Activated CD8-positive, alpha-beta memory T cell treated with anti-CD3 and anti-CD28 coated beads for 1 hour (primary cell): ENCODE measurements at places on chromosomes 2 and 18.

DNA sequence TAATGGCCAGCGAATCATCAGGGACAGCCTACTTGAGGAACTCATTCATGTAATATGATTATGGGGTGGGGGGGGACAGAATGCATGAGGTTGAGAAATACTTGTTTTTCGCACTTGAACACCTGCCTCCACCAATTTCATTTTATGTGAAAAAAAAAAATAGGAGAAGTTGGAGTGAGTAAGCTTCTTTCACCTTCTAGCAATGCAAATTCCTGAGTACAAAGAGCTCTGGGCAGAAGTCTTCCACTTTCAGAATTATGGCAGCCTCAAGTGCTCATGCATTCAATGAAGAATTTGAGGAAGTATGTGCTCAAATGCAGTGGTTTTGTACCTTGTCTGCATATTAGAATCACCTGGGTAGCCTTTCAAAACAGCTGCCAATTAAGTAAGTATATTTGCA, 40.1 kb upstream of the GPD2 start:
- no peak for DNase-seq

GRCh38 chr2:68913359-68913758, 39.3 kb downstream of the GKN2 start:
- no peak for DNase-seq

DNA sequence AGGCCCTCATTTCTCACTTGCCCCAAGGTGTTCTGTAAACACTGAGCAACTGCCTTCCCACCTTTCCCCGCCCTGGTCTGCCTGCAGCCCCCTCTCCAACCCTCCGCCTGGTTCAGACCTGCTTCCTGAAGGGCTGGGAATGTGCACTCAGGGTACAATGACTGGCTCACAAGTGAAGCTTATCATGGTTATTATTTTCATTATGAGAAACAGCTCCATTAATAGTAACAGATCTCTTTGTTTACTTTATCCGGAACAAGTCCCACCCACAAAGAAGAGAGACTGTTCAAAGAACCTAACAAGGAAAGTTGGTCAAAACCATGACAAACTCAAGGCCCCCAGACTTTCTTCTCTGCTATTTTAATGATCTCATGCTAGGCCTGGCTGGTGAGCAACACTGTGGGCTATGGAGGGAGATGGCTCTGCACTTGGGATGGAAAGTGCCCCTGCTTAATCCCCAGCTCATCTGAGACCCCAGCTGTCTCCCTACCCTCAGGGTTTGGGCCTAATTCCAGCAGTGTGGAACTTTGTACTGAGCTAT, 36.7 kb downstream of the ARHGAP25 start:
- DNase-seq, result no peak

DNA sequence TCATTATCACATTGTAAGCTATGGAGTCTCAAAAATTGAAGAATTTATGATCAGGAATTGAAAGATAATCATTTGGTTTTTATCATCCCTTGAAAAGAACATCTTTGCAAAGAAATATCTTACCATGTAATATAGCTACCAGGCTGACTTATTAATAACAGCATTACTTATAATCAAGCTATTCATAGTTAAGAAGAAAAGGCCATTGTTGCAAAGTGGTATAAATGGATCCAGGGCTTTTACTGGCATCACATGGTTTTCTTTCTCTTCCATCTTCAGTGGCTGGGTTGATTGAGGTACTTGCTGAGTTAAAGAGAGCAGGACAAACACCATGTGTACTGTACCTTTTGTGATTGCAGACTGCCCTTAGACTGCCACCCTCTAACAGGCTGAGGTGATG, 39.6 kb downstream of the MFSD6 start:
- DNase-seq, result no peak

DNA sequence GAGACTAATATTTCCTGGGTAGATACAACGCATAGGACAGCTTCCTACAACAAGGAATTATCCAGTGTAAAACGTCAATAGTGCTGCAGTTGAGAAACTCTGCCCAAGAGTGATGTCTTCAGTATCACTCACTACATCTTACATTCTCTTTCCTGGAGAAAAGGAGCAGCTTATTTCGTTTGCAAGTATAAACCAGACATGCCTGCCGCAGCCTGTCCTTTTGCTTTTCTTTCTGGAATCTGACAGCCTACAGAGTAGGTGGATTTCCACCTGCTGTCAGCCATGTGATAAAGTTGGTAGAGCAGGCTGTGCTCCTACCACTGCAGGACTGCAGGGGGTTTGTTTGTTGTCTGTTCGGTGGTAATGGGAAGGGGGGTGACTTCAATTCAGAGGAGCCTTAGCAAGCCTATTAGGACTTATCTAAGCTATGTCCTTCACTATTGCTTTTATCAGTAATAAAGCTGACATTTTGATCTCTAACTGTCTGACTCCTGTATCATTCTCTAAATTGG, 439.1 kb downstream of the GRB14 start:
- DNase-seq, result no peak

DNA sequence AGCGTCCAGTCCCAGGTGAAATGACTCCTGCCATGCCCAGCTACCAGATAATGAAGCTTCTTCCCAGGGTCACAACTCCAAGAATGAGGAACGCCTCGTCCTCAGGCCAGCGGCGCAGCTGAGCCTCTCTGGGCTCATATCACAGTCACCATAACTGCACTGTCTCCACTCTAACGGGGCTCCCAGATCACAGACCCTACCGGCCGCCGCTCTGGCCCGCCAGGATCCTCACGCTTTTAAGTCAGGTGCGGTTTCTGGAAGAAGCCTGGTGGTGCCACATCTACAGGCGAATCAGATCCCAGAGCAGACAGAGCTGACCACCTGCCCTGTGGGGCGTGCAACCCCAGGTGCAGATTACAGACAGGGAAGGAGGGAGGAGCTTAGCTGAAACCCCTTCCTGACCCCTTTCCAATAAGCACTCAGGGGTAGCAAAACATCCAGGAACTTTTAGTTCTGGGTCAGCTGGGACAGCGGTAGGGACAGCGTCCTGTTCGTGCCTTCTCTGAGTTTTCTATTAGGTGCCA, 3.7 kb upstream of the ACKR3 start:
- DNase-seq, result no peak

- DNase-seq, result no peak
Observed at GRCh38 chr18:55320424-55321264, 267.3 kb downstream of the TCF4 start.

DNA sequence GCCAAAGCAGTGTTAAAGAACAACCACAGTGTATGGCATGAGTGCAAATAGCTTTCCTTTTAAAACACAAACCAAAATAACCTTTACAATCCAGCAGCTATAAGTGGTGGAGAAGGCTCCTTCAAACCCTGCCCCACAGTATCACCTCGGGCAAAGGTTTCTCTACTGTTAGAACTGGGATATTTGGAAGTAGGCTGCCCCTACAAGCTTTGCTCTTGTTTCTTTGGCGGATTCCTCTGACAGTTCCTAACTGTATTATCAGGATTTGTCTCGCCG, 214.8 kb downstream of the ZNF521 start:
- DNase-seq, result no peak

DNA sequence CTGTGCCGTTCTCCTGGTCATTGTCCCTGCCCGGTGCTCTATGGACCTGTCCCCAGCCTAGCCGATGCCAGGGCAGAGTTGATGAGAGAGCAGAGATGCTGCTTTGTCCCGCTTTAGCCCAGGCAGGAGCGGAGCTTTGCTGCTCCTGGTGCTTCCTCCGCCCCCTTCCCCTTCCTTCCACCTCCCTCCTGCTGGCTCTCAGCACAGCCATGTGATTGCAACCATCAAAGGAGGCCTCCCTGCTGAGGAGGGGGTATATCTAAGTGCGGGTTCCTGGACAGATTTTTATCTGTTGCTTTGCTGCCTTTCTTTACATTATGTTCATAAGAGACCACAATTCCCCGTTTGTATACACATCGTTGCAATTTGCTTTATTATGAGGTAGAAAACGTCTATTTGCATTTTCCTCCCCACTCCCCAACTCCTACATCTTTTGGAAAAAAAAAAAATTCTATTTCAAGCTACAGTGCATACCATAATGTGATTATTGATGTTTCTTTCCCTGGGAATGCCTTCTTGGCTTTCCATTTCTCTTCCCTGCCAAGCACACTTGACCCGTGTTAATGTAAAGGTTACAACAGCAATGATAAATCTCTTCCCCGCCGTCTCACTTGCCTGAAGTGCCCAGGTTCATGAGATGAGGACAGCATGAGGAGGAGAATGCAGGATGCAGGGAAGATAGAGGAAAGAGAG, 25.4 kb downstream of the ALPK2 start:
- DNase-seq, result no peak

DNA sequence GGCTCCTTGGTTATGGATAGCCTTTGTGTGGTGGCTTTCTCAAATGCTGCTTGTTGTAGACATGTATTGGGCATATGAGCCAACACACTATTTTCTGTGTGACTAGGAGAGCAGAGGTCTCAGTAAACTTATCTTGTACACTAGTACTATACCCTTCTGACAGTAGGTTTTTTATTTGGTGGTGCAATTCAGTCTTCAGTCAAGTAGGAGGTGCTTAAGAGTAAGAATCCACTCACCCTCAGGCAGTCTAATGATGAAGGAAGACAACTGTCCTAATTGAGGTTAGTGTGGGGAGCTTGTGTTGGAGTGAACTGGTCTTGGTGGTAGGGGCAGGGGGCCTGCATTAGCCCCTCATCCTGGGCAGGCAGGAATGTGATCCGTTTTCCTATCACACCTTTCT, 164.0 kb downstream of the SLC4A10 start:
- no peak for DNase-seq

DNA sequence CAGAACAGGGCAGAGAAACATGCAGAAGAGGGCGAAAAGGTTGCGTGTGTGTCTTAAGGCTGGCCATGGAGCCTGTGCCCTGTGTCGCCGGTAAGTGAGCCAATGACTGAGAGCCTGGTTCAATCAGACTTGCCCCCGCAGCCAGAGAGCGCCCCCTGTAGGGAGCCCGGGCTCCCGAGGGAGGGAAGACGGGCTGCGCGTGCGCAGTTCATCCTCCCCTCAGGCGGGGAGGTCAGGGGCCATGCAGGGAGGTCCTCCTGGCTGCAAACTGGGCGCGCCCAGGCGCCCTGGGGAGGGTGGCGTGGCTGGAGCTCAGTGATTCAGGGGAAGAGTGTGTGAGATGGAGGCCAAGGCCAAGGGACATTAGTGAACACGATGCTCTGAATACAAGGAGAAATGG, 276.6 kb downstream of the PHLPP1 start:
- DNase-seq, result no peak

DNA sequence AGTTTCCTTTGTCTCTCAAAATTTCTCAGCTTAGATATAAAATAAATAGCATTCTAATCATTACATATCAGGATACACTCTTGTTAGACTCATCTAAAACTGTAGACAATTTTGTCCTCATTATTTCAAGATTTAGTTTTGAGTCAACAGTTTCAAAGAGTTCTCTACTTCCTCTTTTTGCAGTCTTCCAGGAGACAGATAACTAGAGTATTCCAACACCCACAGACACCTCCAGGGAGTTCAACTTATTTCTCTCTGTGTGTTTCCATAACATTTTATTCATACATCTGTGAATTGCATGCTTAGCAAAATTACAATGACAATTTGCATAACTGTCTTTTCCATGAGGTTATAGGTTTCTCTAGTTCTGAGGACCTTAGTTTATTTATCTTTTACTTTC, 166.6 kb upstream of the HNMT start:
- no peak for DNase-seq

DNA sequence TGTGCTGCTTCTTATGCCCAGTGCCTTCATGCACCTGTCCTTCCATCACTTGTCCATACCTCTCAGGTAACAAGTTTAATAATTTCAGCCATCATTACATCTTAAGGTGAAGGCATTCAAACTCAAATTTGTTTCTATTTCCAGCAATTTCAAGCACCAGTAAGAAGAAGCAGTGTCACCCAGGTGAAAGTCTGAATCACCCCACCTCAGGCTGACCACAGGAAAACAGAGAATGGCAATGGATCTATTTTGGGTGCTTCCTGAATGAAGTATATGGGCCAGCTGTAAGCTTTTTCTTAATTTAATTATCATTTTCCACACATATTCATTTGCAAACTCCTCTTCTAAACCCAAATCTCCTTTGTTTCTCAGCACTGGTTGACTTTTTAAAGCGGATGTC, 372.7 kb upstream of the SOX11 start:
- no peak for DNase-seq

DNA sequence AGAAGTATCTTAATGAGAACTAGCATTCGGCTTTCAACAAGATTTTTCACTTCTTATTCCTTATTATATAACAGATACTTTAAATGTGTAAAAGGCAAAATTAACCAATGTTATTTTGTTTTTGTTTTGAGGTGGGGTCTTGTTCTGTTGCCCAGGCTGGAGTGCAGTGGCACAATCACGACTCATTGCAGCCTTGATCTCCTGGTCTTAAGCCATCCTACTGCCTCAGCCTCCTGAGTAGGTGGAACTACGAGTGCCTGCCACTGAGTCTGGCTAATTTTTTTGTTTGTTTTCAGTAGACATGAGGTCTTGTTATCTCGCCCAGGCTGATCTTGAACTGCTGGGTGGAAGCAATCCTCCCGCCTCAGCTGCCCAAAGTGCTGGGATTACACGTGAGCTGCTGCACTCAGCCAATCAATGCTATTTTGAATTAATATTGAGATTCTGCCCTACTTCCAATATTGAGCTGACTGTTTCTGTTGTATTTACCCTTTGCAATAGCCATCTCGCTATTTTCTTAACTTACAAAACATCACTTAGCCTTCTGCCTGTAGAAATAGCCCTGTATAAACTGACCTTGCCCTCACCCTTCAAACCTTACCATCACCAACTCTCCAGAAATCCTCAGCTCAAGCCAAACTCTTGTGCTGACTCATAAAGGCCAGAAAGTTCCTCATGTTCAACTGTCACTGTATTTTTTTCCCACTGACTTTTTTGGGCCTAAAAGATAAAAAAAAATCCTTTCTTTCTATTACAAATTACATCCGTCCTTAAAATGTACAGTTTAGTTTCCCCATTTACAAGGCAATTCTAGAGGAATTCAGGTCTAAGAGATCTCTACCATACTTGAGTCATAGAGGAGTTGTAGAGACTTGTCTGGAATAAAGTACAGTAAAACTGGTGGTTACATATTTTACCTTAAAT, 94.3 kb downstream of the OLA1 start:
- DNase-seq, result no peak

GRCh38 chr2:112493048-112493447, 11.1 kb downstream of the TTL start:
- no peak for DNase-seq

- no peak for DNase-seq
Observed at GRCh38 chr2:85257970-85258605, 69.7 kb downstream of the TGOLN2 start.

DNA sequence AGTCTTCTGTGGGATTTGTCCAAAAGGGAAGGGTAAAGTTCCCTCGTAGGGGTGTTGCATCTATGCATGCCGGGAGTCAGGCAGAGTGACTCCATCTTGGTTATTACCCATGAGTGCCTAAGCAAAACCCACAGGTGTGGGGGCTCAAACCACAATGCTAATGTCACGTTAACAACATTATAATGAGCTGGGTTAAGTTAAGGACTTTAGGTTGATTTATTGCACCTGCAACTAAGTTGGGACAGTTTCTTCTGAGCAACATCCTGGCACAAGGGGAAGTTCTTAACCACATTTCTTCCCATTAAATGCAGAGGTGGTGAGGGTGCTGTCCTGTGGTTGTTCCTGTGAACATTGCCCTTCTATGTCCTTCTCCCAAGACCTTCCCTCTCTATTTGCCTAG, 1596.8 kb upstream of the SLC39A10 start:
- no peak for DNase-seq
